Dorsolateral prefrontal cortex (tissue), 122 donors: ENCODE measurements at places on chromosomes 12 and 14. TPM values are rescaled to one million over a fixed set of nuclear protein-coding genes. Genes with fewer than 3 reads are reported as not detected.

Gene KRT71
- not detected for total RNA-seq

Gene DENND5B
- total RNA-seq = 77.9 TPM

Gene GARIN6
- not detected for total RNA-seq

Gene FBLN5
- total RNA-seq = 14.9 TPM

Gene PTPN21
- total RNA-seq = 18.0 TPM

Gene ZDHHC22
- 68.3 TPM for total RNA-seq

DNA sequence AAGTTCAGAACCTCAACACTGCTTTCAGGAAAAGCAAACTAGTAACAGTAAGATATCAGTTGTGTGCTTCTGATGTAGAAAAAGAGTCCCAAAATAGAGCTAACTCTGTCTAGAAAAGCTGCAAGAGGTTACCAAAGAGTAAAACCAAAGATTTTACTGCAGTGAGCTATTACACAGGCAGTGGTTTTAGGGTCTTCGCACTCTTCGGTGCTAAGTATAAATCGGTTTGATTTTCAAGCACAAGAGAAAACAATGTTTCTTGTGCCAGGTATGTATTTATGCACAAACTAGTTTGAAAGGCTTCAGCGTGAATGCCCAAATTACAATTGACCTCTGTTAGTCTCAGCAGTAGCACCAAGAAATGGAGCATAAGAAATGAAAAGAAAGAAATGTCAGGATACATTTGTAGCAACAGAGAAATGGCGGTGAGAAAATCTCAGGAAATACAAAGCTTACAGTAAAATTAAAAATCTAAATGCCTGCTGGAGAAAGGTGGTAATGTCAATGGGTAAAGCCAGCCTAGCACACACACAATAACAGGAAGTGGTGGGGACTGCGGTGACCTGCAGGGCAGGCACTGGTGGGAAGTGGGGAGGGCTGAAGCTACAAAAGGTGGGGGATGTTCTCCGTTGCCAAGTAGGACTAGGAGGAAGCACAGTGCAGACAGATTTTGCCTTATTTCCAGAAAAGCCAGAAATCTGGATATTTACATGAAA lies 18.0 kb upstream of the DYRK2 start:
- no peak for DNase-seq

DNA sequence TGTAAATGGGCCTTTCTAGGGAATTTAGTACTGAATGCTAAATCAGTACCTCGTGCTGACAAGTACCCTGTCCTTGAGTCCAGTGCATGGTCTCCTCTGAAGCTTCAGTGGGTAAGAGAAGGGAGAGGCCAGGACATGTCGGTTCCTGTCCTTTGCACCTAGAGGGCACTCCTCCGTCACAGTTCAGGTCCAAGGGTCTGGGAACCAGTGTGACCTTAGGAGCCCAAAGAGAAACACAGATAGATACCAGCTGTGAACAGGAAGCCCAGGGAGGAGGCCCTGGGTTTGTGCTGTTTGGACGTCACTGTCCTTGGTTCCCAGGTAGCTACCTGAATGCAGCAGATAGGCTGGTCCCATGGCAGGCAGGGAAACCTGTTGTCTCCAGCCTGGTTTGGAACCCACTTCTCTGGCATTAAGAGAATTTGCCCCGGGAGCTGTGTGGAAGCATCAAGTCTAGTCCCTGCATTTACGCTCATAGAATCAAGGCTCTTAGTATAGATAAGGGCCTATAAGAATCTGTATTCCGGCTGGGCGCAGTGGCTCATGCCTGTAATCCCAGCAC lies 3.9 kb upstream of the FGF23 start:
- no peak for DNase-seq

DNA sequence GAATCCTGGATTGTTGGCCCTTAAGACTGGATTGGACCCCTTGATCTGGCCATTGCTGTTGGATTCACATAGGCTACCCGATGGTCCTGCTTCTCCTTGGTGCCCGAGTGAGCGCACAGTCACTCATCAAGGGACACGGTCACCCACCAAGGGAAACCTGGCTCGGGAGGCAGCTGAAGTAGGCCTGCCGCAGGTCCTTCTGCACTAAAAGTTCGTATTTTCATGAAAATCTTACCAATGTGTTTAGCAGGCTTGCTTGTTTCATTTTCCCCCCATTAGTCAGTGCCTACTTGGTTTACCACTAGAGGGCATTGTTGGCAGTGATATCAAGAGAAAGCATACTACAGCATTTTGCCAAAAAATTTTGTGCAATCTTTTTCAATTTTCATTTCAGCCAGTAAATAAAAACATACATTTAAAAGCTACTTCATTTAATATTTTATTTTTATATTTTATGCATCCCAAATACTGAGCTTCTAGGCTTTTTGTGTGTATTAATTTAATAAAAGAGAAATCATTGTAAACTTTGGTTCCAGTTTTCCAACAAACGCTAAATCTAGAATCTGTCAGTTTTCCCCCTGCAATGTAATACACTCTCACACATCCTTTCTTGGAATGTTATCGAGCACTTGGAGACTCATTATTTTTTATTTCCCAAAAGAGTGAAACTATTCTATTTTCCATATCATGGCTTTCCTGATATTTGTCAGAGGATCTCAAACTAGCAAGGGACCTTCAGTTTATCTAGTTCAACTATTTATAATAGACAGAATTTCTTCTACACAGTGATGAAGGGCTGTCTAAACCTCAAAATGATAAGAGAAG lies 116.7 kb downstream of the LMNTD1 start:
- peak; percentile 43 for DNase-seq

DNA sequence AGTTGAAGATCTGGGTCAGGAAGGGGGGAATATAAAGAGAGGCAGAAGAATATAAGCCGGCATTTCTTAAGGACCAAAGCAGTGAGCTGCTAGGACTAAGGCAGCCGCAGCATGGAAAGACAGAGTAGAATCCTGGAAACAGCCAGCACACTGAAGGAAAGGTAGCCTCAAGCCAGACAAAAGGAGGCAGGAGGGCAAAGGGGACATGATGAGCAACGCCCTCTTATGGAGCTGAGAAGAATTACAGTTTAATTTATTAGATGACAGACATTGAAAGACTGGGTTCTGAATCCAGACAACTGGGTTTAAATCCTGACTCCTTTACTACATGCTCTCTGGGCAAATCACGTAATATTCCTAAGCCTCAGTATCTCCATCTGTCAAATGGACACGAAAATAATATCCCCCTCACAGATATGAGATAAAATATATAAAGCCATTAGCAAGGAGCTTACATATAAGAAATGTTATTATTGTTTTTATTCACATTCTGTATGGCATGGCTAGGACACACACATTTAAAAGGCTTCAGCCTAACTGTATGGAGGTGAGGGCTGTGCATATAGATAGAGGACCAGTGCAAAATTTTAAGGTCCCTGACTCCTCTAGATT lies 8.1 kb upstream of the PCED1B start:
- no peak for DNase-seq

DNA sequence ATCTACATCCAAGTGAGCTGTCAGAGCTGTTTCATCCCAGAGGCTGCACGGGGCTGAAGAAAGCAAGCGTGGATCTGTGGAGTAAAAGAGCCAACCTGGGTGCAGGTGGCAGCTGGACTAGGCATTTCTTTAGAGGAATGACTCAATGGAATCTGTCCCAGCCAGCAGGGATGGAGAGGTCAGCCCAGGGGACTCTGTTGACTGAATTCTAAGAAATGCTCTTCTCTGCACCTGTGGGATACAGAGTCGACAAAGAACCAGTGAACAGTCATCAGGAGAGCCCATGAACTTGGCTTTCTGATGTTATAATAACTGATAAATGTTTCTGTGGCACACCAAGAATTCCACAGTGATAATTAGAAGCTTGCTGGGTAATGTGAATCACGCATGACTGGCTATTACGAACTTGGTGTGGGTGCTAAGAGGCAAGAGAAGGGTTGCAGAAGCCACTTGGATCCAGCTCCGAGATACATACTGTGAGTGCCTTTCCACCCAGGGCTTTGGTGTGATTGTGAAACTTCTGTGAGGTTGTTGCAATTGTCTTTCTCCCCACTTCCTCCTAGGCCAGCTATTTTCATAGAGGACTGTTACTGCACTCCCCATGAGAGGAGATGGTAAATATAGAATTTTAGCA lies 16.2 kb downstream of the PYGL start:
- DNase-seq = no peak

- peak; percentile 60 for DNase-seq
Measured at GRCh38 chr12:132444957-132445883, 44.7 kb upstream of the FBRSL1 start.

- DNase-seq = no peak
Measured at GRCh38 chr14:76773188-76773885, 12.1 kb downstream of the VASH1 start.
